ENCODE measurements at places on chromosomes 1 and 21.

DNA sequence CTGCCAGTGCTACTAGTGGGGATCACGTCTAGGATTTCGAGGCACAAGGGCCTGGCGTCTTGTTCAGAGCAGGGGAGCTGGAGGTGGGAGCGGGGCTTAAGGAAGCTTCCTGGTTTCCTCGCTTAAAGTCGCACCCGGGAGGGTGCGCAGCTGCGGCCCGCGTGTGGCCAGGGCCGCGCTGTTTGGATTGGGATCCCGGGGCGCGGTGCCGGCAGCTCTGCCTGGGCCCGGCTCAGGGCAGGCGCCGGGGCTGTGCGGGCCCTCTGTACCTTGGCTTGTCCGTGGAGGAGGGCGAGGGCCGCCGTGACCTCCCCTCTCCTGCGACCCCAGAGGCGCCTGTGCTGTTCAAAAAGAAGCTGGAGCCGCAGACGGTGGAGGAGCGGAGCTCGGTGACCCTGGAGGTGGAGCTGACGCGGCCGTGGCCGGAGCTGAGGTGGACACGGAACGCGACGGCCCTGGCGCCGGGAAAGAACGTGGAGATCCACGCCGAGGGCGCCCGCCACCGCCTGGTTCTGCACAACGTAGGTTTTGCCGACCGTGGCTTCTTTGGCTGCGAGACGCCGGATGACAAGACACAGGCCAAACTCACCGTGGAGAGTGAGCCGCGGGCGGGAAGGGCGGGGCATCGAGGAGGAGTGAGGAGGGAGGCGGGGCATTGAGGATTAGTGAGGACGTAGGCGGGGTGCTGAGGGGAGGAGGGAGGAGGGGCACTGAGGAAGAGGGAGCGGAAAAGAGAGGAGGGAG is 67.8 kb downstream of the OBSCN start:
- peak; percentile 79 for DNase-seq

DNA sequence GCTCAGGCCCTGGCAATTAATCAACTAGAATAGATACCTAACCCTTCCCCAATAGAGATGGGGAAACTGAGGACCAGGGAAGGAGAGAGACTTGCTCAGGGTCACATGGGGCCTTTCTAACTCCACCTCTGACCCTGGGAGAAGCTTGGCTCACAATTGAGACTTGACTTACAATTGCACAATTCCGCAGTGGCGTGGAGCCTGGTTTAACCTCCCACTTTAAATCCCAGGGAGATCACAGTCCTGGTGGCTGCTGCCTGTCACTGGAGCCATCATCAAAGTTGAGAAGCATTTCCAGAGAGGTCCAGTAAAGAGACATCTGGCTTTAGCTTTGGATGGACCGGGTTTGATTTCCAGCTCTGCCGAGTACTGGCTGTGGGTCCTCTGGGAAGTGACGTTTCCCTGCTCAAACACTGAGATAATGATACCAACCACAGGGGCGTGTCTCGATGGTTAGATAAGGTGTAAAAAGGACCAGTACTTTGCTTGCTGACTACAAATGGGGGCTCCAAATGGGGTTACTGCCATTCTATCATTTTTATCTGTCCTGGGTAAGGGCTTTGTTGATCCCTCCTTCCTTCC is 39.3 kb downstream of the TRIM62 start:
- no peak for DNase-seq

DNA sequence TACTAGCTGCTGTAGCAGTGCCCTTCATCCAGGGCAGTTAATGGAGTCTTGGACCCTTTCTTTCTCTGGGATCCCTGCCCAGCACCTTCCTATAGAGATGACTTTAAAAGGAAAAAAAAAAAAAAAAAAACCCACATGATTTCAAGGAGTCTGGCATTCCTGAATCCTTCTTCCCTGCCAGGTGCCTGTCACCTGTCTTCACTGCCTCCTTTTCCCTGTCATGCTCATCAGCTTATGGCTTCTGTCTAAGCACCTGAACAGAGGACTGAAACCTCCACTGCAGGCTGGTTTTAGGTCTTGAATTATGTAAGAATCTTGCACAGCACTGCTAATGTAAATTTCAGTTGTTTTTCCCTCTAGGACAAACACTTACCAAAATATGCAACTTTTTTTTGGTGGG is 24.9 kb downstream of the PPT1 start:
- DNase-seq = no peak

- DNase-seq = no peak
Measured at GRCh38 chr1:183195142-183195574, 9.1 kb downstream of the LAMC2 start.

DNA sequence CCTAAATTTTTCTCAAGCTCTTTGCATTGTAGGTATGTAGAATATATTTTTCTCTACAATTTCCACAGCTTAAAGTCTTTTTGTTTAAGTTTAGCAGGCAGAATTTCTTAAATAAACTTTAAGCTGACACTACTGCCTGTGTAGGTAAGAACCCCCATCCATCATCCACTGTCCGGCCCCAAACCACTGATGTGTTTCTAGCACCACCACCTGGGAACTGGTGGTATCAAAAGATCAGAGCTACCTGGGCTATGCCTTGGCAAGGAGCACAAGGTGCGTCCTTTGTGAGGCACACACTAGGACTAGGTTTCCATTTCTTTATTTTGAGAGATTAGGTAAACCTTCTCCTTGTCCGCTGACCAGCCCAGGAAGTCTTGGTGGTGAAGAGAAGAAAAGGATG is 10.5 kb upstream of the LELP1 start:
- DNase-seq = no peak

DNA sequence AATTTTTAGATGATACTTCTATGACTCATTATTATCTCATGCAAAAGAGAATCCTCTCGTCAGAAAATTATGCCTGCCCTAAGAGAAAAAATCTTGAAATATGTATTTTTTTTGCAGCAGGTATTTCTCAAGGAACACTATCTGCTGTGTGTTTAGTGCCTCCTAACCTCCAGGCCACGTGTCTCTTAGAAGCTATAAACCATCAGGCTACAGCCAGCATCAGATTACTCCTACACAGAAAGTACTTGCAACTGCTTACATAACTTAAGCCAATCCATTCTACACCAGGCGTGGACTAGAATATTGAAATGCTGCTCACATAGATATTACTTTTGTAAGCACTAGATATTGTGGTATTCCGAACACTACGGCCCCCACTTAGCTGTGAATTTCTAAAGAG is 933.4 kb downstream of the PLA2G4A start:
- DNase-seq = no peak

- no peak for DNase-seq
Measured at GRCh38 chr1:214831956-214832355, 229.0 kb downstream of the CENPF start.

DNA sequence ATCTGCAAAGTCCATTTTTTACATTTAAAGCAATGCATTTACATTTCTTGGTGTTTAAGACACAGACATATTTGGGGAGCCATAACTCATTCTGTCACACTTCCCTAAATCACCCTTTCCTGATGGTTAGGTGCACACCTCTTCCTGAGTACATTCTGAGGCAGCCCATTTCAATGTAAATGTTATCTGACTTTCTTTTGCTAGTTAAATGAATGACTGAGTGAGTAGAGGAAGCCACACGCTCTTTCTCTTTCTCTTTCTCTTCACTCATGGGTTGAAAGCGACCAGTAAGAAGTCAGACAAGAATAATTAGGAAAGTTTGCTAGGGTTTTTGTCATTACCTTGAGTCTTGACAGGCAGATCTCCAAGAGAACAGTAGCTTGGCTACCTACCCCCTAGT is 143.1 kb downstream of the S1PR1 start:
- no peak for DNase-seq
